A549 treated with GW870086 at 1 μM for 4 hours (cell line): ENCODE measurements at places on chromosomes 16 and 17. TPM values are rescaled to one million over a fixed set of nuclear protein-coding genes. Genes with fewer than 3 reads are reported as not detected.

Gene CCL3
- not detected in 5 replicates for total RNA-seq

Gene TBX2
- total RNA-seq: 3.7 to 6.6 TPM (median 6.0 TPM) in 5 replicates

Gene APOBR
- total RNA-seq: 0.03 to 0.09 TPM (median 0.07 TPM) in 4 of 5 replicates, not detected in the other

Gene CACNG1
- total RNA-seq: 0.10 to 0.16 TPM in 2 of 5 replicates, not detected in the others

Gene SEZ6L2
- total RNA-seq: 17.0 to 21.8 TPM (median 20.7 TPM) in 5 replicates

Gene ASGR2
- 0.10 to 0.35 TPM in 2 of 5 replicates, not detected in the others for total RNA-seq

Gene PLXDC1
- 0.05 to 0.43 TPM (median 0.10 TPM) in 5 replicates for total RNA-seq

Gene MAPT
- 1.5 to 2.3 TPM (median 2.0 TPM) in 5 replicates for total RNA-seq

Gene SHBG
- total RNA-seq: 0.29 to 1.1 TPM (median 0.42 TPM) in 5 replicates

Gene TEKT1
- total RNA-seq: 0.03 to 0.05 TPM in 2 of 5 replicates, not detected in the others

Gene G6PC1
- total RNA-seq: not detected in 5 replicates

Gene MEOX1
- not detected in 5 replicates for total RNA-seq

Gene PERCC1
- not detected in 5 replicates for total RNA-seq

Gene DHX58
- 0.18 to 0.69 TPM (median 0.51 TPM) in 5 replicates for total RNA-seq

Gene NPW
- total RNA-seq: 0.44 to 1.7 TPM (median 0.85 TPM) in 5 replicates

Gene TBC1D3I
- 0.21 to 0.45 TPM (median 0.33 TPM) in 4 of 5 replicates, not detected in the other for total RNA-seq

Gene FOXJ1
- 0.34 to 0.76 TPM (median 0.55 TPM) in 5 replicates for total RNA-seq

Gene PRSS22
- total RNA-seq: 0.39 to 1.4 TPM (median 1.3 TPM) in 5 replicates

Gene CHST5
- total RNA-seq: 0.05 to 0.10 TPM in 2 of 5 replicates, not detected in the others

Gene USP36
- 51.4 to 59.0 TPM (median 57.2 TPM) in 5 replicates for total RNA-seq

Gene CMTM2
- not detected in 5 replicates for total RNA-seq

Gene AANAT
- total RNA-seq: 0.15 to 0.78 TPM (median 0.41 TPM) in 5 replicates

Gene KIF19
- 0.03 to 0.08 TPM in 2 of 5 replicates, not detected in the others for total RNA-seq

Gene CD300H
- total RNA-seq: 0.29 to 1.9 TPM (median 0.50 TPM) in 5 replicates

Gene KRT16
- 0.64 to 1.8 TPM (median 1.3 TPM) in 5 replicates for total RNA-seq

Gene WNK4
- 0.90 to 1.1 TPM (median 1.0 TPM) in 5 replicates for total RNA-seq

Gene ST6GALNAC2
- total RNA-seq: 0.10 to 0.67 TPM (median 0.47 TPM) in 5 replicates

Gene KRTAP9-1
- not detected in 5 replicates for total RNA-seq

Gene PRRT2
- 0.18 to 0.44 TPM (median 0.31 TPM) in 5 replicates for total RNA-seq

Gene KRTAP9-8
- not detected in 5 replicates for total RNA-seq

Gene DHRS7C
- total RNA-seq: not detected in 5 replicates

Gene ITGB3
- 2.3 to 5.3 TPM (median 4.4 TPM) in 5 replicates for total RNA-seq

Gene JUP
- 91.7 to 132 TPM (median 123 TPM) in 5 replicates for total RNA-seq

Gene CHD3
- 52.0 to 66.7 TPM (median 61.6 TPM) in 5 replicates for total RNA-seq

Gene RAB37
- 1.1 to 1.4 TPM (median 1.3 TPM) in 5 replicates for total RNA-seq

Gene ABHD15
- 22.0 to 26.9 TPM (median 25.8 TPM) in 5 replicates for total RNA-seq

Gene BAHCC1
- 7.0 to 10.2 TPM (median 9.2 TPM) in 5 replicates for total RNA-seq

Gene SPAG7
- total RNA-seq: 67.2 to 82.1 TPM (median 69.6 TPM) in 5 replicates

Gene KRTAP2-4
- total RNA-seq: not detected in 5 replicates
